ENCODE measurements at places on chromosomes 16 and 17.

DNA sequence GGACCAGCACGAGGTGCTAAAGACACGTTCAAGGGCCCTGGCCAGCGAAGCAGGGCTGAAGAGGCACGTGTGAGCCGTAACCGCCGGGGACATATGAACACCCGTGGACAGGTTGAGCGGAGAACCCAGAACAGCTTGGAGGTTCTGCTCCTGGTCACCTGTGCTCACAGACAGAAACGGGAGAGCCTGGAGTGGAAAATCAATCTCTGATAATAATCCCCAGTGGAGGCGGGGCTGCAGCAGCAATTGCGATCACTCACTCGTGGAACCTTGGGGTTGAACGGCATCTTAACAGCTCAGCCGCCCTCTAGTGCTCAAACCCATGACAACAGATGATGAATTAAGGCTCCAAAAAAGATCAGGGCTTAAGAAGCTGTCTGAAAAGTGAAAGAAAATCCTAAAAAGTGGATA lies 25.6 kb downstream of the WIPI1 start:
- no peak for DNase-seq

GRCh38 chr17:21388066-21388465 lies 11.9 kb downstream of the KCNJ12 start:
- DNase-seq: no peak

DNA sequence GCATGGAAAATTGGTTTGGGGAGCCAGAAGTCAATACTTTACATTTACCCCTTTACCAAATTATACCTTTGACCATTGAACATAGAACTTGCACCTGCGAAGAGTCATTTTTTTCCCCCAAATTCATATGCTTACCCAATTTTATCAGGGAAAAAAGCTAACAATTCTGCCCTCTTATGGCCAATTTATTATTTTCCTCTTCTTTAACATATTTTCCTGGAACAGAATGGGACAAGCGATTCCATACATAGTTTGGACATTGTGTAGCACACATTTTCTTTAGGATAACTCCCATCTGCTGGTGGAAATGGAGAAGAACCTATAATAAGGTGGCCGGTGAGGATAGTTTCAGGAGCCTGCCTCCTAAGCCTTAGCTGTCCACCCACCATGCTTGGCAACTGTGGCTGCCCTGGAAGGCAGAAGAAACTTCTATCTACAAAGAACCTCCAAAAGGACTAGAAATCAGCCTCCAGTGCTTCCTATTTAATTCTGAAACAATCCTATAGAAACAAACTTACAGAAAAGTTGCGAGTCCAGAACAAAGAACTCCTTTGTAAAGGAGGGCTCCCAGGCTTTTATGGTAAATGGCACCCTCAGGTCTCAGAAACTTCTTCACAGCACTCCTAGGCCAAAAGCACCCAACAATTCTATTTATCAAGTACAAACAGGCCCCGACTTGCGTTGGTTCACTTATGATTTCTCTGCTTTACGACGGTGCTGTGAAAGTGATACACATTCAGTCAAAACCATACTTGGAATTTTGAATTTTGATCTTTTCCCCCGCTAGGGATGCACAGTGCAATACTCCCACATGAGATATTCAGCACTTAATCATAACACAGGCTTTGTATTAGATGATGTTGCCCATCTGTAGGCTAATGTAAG lies 64.1 kb upstream of the CACNG4 start:
- DNase-seq: no peak

GRCh38 chr17:44826123-44826790 lies 3.8 kb downstream of the GJC1 start:
- DNase-seq: no peak

DNA sequence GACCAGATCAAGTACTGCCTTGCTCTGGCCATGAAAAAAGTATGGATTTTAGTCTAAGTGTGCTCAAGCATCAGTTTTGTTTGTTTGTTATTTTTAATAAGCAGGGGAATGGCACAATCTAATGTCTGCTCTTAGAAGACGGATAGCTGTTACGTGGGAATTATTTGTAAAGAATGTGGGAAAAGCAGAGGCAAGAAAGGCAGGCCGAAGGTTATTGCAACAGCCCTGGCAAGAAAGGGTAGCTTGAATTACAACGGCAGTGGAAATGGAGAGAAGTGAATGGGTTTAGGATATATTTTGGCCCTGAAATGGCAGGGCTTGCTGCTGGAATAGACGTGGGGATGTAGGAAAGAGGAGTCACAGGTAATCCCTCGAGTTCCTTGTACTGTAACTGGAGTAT lies 987 bp upstream of the HASPIN start:
- DNase-seq: no peak

- DNase-seq: peak; percentile 7
Measured at GRCh38 chr17:35089586-35090296, 26.2 kb upstream of the RFFL start.

- DNase-seq: no peak
Measured at GRCh38 chr16:23160082-23160481, 10.8 kb upstream of the USP31 start.
